ENCODE measurements at places on chromosomes 13 and 19.
A peak's percentile ranks its signal among the peaks of the same experiment; 100 is the strongest.

DNA sequence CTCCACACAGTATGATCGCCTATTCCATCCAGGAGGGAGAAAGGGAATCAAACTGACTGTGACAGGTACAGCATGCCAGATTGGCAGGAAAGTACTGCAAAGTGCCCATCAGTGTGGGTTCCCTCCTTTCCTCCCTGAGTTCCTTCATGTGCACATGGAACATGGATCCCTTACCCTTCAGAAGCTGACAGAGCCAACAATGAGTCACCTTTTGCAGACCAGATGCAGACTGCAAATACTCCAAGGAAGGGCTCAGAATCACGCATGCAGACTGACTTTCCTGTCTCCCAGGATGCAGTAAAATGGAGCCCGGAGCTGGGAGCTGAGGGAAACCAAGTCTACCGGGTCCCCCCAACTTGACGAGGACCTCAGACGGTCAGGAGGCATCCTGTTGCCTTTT is 41.8 kb downstream of the SACS start:
- DNase-seq, result no peak

DNA sequence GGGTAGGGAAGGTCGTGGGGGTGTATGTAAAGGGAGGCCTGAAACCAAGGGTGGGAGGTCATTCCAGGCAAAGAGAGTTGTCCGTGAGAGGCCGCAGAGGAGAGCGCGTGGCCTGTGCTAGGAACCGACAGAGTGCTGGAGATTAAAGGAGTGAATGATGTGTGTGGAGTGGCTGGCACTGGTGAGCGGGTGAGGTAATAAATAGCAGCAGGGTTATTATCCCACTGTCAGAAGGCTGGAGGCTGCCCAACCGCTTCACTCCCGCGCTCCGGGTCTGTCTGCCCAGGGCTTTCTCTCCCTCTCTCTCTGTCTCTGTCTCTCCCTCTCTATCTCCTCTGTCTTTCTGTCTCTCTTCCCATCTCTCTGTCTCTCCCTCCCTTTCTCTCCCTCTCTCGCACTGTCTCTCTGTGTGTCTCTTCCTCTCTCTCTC is 17.4 kb downstream of the ZNF579 start:
- DNase-seq, result no peak

DNA sequence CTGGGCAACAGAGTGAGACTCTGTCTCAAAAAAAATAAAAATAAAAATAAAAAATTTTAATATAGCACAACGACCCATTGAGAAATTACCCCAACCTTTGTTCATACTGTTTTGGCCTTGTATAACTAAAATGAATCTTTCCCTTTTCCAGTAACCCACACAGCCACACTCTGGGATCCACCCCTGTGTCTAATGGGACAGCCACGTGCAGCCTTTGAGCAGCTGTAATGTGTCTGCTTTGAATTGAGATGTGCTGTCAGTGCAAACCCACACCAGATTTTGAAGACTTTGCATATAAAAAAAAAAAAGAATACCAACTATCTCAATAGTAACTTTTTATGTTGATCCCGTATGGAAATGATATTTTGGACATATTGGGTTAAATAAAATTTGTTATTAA is 112.7 kb upstream of the UBL3 start:
- no peak for DNase-seq

DNA sequence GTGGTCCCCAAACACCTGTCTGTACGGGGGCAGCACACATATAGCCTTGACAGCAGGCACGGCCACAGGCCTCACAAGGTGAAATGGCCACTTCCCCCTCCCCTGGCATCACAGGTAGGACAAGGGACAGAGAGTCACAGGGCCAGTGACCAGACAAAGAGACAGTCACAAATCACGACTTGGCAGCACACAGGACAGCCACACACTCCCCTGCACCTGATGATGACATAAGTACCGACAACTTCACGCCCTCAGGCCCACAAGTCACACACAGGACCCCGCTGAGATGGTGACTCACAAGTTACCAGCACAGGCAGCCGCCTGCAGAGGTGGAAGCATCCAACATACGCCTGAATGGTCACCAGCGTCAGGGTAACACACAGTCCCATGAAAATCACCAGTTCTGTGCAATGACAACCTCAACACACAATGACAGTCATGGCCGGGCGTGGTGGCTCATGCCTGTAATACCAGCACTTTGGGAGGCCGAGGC is 16.5 kb downstream of the TYK2 start:
- no peak for DNase-seq

DNA sequence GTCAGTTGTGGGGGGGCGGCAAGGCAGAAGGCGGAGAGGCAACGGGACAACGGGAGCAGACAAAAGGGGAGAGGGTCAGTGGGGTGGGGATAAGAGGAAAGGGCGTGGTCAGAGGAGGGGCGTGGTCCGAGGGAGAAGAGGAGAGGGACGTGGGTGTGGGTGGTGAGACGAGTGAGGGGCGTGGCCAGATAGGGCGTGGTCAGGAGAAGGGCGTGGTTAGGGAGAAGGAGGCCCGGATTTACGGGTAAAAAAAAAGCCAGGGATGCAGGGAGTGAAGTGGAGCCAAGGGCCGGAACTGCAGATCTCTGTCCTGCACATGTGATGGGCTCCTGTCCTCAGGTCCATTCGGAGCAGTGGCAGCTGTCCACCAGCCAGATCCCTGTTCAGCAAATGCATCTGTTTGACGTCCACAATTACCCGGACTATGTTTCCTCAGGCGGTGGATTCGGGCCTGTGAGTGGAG is 21.5 kb downstream of the CPT1C start:
- no peak for DNase-seq

DNA sequence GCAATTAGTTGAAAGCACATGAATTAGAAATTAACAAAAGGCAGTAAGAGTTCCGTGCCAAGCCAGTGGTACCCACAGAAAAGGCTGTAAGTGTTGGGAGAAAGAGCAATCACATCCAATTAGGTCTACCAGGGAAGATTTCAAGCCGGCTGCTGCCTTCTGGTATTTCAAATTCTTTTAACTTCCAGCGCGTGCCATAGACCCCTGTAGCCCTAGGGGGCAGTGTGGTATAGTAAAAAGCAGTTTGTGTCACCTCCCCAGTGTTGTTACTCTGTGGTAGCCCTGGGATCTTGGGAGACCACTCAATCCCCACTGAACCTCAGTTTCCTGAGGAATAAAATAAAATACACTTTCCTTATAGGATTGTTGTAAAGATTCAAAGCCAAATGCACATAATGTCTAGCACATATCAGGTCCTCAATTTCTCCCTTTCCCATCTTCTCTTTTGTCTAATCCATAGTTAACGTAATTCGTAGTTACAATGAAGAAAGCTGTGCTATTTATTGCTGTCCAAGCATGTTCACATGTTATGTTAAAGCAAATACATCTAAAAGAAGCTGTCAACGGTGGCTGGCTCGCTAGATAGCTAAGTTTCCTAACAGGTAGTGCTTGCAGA is 230.2 kb downstream of the TDRD3 start:
- DNase-seq, result peak; percentile 16

DNA sequence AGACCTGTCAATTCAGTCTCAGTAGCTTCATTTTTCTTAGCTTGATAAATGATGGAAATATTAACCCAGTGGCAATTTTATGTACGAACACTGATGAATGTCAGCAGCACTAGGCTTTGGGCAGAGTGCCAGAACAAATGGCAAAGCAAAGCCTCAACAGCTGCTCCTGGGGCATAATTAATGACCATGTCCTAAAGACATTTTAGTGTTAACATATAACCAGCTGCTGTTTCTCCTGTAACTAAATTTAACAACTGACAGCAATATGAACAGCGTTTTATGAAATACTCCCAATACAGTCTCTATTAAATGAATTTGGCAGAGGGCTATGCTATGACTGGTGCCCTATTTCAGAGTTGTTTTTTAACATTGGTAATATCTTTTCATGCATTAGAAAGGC is 47.1 kb downstream of the ZNF568 start:
- no peak for DNase-seq

- DNase-seq, result no peak
Measured at GRCh38 chr13:40639221-40639681, 27.2 kb downstream of the FOXO1 start.

DNA sequence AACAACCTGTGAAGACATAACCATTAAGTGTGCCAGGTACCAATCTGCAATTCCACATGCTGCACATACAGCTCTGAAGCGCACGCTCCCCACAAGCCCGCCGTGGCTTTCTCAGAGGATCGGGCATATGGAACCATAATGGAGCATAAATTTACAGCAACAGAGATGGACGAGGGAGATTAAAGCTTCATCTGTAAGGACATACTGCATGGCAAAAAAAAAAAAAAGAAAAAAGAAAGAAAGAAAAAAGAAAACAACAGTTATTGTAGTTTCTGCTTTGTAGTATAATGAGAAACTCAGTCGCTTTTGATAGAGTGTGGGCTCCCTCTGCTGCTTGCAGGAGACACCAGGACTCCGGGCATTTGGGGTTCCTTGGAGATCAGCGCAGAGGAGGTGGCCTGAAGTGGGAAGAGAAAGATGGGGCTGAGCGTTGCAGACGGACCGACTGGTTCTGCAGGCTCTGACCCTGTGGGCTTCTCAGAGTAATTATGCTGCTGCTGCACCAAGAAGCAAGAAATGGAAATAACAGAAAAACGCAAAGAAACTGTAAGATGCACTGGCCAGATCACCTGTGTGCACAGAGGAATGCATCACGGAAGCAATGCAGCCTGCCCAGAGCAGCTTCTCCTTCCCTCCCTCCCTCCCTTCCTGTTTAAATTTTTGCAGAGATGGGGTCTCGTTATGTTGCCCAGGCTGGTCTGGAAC is 10.8 kb upstream of the PDCD5 start:
- DNase-seq, result peak; percentile 36

DNA sequence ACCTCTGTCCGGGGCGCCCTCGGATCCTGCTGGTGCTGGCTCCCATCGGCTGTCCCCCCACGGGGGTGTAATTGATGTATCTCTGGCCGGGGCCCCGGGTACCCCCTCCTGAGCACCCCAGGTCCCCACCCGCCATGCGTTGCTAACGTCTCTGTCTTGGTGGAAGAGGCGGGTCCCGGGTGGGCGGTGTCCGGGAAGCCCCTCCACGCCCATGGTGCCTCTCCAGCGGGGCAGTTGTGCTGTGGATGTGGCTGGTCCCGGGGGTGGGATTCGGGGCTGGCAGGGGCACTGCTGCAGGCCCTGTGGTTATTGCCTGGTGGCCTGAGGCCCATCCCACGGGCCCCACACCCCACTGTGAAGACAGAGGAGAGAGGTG is 4.9 kb downstream of the DIRAS1 start:
- DNase-seq, result no peak

DNA sequence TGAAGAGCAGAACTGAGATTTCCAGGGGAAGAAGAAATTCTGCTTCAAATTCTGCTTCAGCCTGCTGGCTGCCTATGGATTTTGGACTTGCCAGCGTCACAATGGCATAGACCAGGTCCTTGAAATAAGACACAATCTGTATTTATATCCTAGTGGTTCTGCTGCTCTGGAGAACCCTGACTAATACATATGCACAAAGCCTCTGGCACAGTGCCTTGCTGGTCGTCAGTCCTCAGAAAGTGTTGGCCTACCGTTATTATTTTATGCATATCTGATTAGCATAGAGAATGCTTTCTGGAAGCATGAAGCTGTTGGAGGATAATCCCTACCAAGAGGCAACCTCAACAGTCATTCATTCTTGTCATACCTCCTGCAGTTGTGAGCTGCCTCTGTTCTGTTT is 213.7 kb downstream of the B3GLCT start:
- DNase-seq, result no peak

GRCh38 chr19:11273989-11274388 is 11.7 kb upstream of the DOCK6 start:
- DNase-seq, result no peak

GRCh38 chr19:45763691-45764294 is 5.3 kb downstream of the SIX5 start:
- DNase-seq, result no peak

GRCh38 chr19:45079911-45080370 is 881 bp downstream of the GEMIN7 start:
- DNase-seq, result no peak

GRCh38 chr19:4328243-4328990 is 10.2 kb downstream of the STAP2 start:
- DNase-seq, result peak; percentile 56

- peak; percentile 82 for DNase-seq
Measured at GRCh38 chr19:41218615-41219507, at the start of gene AXL. TSS of gene AXL (plus strand) at chr19:41219223. CDS start at chr19:41219393, 170 bp downstream.

DNA sequence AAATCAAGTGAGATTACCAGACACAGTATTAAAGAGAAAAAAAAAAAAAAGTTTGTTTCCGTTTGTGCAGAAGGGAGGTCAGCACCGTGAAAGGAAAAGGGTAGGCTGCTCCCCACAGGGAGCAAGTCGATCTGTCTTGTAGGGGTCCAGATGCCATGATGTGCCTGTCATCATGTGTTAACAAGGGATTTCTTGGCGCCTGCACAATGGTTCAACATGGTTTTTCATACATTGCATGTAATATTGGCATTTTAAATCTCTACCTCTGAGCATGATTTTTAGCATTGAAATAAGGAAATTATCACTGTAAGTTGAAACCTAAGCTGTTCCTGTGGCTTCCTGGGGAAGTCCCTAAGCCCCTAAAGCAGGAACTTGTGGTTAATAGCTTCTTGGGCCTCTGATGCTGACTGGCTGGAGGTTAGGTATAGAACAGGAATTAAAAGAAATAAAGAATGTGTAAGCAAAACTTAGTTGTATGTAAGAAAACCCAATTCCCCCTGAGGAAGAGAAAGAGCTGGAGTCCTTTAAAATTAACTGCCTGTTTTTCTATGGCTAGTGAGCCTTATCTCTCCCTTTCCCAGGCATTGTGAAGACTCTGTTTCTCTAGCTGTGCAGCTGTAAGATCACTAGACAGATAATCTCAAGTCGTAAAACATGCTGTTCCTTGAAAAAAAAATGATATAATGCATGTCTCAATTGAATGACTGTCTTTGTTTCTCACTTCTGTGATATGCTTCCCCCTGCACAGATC is 7.4 kb upstream of the FCGBP start:
- peak; percentile 20 for DNase-seq

DNA sequence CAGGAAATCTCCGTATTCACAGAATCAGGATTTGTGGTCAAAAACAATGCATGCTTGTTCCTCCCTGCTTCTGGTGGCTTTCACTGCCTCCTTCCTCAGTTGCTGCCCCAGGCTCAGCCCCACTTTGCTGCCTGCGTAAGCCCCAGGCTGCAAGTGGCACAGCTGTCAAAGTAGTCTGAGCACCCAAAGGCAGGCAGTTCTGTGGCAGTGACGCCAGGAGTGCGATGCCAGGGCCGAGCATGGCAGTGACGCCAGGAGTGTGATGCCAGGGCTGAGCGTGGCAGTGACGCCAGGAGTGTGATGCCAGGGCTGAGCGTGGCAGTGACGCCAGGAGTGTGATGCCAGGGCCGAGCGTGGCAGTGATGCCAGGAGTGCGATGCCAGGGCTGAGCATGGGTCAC is 77.3 kb upstream of the GPR183 start:
- DNase-seq, result no peak

DNA sequence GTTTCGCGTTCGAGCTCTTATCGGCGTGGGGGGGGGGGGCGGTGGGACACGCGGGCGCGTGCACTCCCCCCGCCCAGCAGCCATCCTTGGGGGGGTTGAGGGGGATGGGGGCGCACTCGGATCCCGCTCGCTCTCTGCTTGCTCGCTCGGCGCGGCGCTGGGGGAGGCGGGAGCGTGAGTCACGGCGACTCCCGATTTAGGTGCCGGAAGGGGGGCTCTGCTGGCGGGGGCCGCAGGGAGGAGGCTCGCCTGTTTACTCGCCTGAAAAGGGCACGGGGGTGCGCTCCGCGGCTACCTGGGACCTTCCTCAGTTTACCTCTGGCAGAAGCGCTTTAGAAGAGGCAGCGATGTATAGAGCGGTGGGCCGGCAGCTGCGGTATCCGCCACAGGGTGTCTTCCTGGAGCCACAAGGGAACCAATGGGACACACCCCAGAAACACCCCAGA is 1.1 kb upstream of the PDE4A start:
- DNase-seq, result no peak

- DNase-seq, result no peak
Measured at GRCh38 chr19:9431475-9431874, 3.9 kb downstream of the ZNF266 start.
